WTC11 (cell line): ENCODE measurements at places on chromosomes 16 and 17. TPM values are rescaled to one million over a fixed set of nuclear protein-coding genes. Genes with fewer than 3 reads are reported as not detected.

GSPT1 gene
- 154 to 190 TPM (median 159 TPM) in 3 replicates for total RNA-seq

KRTAP1-5 gene
- total RNA-seq, result not detected in 3 replicates

INCA1 gene
- 0.61 to 1.1 TPM (median 1.1 TPM) in 3 replicates for total RNA-seq

HBA2 gene
- total RNA-seq, result 1.8 to 2.6 TPM (median 2.4 TPM) in 3 replicates

DPEP1 gene
- 13.6 to 26.5 TPM (median 24.7 TPM) in 3 replicates for total RNA-seq

SEC14L5 gene
- 2.1 to 2.4 TPM (median 2.3 TPM) in 3 replicates for total RNA-seq

SHPK gene
- total RNA-seq, result 29.0 to 29.3 TPM (median 29.2 TPM) in 3 replicates

KRT36 gene
- not detected in 3 replicates for total RNA-seq

AKAP10 gene
- total RNA-seq, result 29.9 to 33.6 TPM (median 33.2 TPM) in 3 replicates

GRCh38 chr17:61048376-61049106 lies 351.1 kb upstream of the TBX2 start:
- no peaks in the 10 kb centered on the region for H3K4me1 ChIP-seq
- H3K4me3 ChIP-seq, result no peak overlapping the region
- no peak for DNase-seq
- no peaks in the 10 kb centered on the region for H3K36me3 ChIP-seq

- DNase-seq, result no peak
- H3K27ac ChIP-seq, result peak overlapping the region; percentile 9; the same call in 1 of the 2 replicates
- peaks cover 40% of the 10 kb centered on the region for H3K36me3 ChIP-seq
- no peaks in the 10 kb centered on the region for H3K27me3 ChIP-seq
- H3K4me3 ChIP-seq, result no peak overlapping the region
- H3K4me1 ChIP-seq, result peaks cover 22% of the 10 kb centered on the region
Observed at GRCh38 chr17:67359960-67360791, 6.2 kb downstream of the PSMD12 start.

DNA sequence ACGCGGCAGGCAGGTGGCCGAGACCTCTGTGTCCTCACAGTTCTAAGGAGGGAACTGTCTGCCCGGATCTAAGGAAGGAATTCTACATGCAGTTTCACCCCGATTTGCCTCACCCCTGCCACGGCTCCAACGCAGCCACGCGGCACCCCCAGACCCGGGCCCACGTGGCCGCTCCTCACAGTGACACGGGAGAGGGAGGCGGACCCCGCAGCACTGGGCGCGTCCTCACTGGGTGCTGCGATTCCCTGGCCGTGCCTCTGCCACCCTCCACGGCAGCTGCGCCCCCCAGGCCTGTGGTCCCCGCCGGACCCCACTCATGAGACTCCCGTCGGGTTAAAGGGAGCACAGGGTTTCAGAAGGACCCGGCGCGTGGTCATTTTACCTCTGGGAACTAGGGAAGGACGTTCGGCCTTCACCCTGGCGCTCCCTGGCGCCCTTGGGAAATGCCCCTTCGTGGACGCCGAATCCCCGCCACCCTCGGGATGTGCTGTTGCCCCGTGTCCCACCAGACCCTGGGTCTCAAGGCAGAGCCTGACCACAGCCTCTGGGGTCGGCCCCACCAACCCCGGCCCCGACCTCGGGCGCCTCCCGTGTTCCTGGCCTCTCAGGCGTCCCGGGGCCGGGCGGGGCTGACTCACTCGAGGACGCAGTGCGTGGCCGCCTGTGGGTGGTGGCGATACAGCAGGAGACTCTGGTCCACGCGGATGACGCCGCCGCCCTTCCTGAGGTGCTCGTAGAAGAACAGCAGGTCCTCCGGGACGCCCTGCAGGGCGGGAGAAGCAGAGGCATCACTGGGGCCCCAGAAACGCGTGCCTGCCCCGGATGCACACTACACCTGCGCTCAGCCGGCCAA lies 118.8 kb upstream of the METRNL start:
- peaks cover 10% of the 10 kb centered on the region for H3K4me1 ChIP-seq
- no peak overlapping the region for H3K27ac ChIP-seq
- no peak for DNase-seq
- H3K36me3 ChIP-seq, result peaks cover 17% of the 10 kb centered on the region
- no peaks in the 10 kb centered on the region for H3K27me3 ChIP-seq

DNA sequence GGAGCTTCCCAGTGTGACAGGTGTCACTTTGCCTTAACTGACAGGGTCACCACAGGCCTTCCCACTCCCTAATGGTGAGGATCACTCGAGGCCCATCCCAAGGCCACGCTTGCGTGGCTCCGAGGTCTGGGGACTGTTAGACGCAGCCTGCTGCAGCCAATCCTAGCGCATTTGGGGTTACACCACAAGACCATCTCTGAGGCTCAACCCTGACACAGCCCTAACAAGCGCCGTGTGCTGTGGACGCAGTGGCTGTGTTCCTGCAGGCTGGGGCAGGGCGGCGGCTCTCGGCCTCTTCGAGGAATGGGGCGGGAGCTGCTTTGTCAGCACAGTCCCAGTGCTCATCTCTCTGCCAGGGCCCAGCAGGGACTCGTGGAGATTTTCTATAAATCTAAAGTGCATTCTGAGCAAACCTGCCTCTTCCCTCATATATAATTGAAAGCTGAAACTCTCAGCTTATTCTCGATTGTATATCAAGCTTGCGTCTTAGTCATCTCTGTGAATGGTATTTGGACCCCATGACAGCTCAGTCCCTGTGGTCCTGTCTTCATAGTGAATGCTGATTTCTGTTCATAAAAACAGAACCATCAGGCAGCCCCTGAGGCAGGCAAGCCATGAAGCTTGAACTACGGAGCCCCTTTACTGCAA lies 65.8 kb upstream of the CHMP6 start:
- peaks cover 44% of the 10 kb centered on the region for H3K27me3 ChIP-seq
- H3K4me1 ChIP-seq, result peaks cover 19% of the 10 kb centered on the region
- no peak overlapping the region for H3K4me3 ChIP-seq
- no peaks in the 10 kb centered on the region; the same call in 1 of the 2 replicates for H3K36me3 ChIP-seq

GRCh38 chr17:49101054-49101534 lies 31.5 kb upstream of the B4GALNT2 start:
- H3K27me3 ChIP-seq, result no peaks in the 10 kb centered on the region
- no peaks in the 10 kb centered on the region for H3K36me3 ChIP-seq
- H3K4me1 ChIP-seq, result peaks cover 2% of the 10 kb centered on the region
- DNase-seq, result no peak

- peaks cover 4% of the 10 kb centered on the region for H3K4me1 ChIP-seq
- DNase-seq, result no peak
- peaks cover 65% of the 10 kb centered on the region for H3K27me3 ChIP-seq
- H3K27ac ChIP-seq, result no peak overlapping the region
- no peak overlapping the region for H3K4me3 ChIP-seq
Observed at GRCh38 chr17:35521150-35521549, 16.3 kb downstream of the SLFN12L start.

DNA sequence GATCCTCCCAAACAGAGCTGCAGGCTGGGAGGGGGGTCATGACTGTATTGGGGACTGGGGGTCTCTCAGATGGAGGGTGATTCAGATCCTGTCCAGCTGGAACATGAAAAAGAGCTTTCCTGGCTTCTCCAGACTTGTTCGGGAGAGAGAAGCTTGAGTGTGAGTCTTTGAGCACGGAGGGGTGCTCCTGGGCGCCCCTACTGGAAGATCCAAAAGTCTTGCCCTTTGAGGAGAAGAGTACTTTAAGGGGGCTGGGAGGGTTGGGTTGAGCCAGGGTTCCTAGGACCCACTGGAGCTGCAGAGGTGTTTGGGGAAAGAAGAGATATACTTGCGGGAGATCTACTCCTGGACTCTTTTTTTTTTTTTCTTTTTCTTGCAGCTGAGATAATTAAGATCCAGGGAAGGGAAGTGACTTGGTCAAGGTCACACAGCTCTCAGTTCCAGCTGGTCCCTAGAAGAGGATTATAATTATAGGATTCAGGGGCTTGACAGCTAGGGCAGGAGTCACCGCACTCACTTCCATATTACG lies 8.4 kb downstream of the RARA start:
- H3K27me3 ChIP-seq, result peaks cover 22% of the 10 kb centered on the region
- peak overlapping the region; percentile 97; the same call in 1 of the 2 replicates for H3K27ac ChIP-seq
- peak; percentile 78 for DNase-seq
- no peaks in the 10 kb centered on the region for H3K36me3 ChIP-seq
- peak overlapping the region; percentile 90 for H3K4me3 ChIP-seq
- H3K4me1 ChIP-seq, result peaks cover 73% of the 10 kb centered on the region

DNA sequence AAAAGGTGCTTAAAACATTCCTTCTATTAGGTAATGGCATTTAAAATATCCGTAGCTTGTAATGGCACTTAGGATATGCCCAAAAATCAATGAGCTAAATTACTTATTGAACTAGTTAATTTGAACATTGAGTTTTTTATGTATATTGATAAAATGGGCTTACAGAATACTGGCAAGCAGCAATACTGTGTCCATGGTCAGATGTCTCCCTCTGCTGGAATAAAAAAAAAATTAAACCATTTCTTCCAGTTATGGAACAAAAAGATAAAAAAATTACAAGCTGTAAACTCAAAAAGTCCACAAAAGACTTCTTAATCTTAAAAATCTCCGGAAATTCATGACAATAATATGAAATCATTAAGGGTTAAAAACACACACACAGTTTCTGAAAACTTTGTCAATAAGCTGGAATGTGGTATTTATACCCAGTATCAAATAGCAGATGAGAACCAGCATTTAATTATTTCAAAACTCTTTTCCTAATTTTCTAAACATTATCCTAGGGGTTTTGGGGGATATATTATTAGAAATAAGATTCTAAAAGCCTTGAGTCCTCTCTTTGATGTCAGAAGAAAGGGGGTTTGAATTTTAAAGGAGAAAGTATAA lies 21.5 kb upstream of the PSMD7 start:
- H3K4me1 ChIP-seq, result peaks cover 21% of the 10 kb centered on the region
- no peak for DNase-seq
- no peak overlapping the region for H3K27ac ChIP-seq
- H3K27me3 ChIP-seq, result no peaks in the 10 kb centered on the region
- peaks cover 10% of the 10 kb centered on the region for H3K36me3 ChIP-seq
- no peak overlapping the region for H3K4me3 ChIP-seq

DNA sequence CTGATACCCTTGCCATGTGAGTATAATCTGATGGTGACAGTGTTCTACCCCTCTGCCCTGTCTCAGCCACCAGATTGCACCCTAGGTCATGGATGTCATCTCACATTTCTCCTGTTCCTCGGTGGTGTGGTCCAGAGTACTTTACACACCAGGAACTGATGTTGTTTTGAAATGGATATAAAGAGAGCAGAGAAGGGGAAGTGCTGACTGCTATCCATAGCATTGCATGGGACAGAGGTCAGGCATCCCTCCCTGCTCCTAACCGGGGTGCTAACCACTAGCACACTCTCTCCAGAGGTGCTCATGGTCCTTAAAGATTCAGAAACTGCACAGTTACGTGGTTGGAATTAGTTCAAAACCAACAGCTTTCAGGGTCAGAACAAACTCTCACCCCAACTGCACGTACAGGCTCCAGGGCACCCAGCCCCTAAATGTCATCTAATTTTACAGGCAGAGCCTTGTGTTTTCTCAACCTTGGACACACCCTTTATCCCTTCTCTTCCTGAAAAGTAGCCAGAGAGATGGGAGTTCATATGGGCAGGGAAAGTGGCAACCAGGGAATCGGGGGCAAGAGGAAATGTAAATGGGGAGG lies 16.3 kb downstream of the TTLL6 start:
- no peaks in the 10 kb centered on the region for H3K36me3 ChIP-seq
- no peaks in the 10 kb centered on the region for H3K27me3 ChIP-seq
- peaks cover 5% of the 10 kb centered on the region for H3K4me1 ChIP-seq
- H3K27ac ChIP-seq, result no peak overlapping the region
- no peak overlapping the region for H3K4me3 ChIP-seq

DNA sequence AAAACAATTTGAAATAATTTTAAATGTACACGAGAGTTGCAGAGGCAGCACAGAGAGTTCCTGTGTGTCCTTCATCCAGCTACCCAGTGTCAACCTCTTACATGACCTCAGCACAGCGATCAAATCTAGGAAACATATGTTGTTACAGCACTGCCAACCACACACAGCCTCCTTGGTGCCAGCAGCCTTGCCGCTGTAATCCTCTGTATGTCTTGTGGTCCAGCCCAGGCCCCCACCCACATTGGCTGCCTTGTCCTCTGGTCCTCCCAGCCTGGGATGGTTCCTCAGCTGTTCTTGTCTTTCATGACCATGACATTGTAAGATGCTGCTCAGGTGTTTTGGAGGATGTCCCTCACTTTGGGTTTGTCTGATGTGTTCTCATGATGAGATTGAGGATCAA lies 178.0 kb downstream of the RPTOR start:
- DNase-seq, result no peak
- H3K27ac ChIP-seq, result no peak overlapping the region
- H3K4me1 ChIP-seq, result peaks cover 21% of the 10 kb centered on the region
- no peak overlapping the region for H3K4me3 ChIP-seq

DNA sequence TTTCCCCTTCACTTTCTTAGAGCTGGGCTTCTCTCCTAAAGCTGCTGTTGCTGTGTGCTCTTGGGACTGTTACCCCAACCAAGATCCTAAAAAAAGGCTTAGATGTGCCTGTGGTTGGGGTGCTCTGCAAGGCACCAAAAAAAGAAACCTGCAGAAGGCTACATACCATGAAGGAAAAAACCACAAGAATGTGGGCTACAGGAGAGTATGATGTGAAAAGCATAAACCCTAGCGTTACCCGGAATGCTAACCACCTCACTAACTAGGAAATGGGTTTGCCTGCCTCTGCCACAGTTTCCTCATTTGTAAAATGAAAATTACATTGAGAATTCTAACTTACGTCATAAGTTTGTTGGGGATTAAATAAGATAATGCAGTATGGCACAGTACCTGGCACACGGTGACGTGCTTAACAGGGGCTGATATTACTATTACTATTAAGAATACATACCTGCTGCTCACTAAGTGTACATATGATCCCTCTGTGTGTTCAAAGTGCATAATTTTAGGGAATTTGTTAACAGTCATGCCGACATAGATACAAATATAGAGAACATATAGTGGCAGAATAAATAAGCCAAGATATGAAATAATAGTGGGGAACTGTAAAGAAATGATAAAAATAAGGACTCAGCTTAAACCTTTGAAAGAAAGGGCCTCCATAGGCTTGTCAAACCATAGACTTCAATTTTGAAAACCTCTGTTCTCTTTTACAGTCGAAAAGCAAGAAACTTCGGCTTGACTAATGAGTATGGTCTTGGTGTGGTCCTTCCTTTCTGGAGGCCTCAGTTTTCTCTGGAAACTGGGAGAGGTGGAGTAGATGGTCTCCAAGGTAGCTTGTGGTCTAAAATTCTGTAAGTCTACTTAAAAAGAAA lies 177.8 kb upstream of the TBX2 start:
- no peaks in the 10 kb centered on the region for H3K36me3 ChIP-seq
- H3K4me3 ChIP-seq, result no peak overlapping the region
- no peaks in the 10 kb centered on the region for H3K27me3 ChIP-seq
- peaks cover 21% of the 10 kb centered on the region for H3K4me1 ChIP-seq

DNA sequence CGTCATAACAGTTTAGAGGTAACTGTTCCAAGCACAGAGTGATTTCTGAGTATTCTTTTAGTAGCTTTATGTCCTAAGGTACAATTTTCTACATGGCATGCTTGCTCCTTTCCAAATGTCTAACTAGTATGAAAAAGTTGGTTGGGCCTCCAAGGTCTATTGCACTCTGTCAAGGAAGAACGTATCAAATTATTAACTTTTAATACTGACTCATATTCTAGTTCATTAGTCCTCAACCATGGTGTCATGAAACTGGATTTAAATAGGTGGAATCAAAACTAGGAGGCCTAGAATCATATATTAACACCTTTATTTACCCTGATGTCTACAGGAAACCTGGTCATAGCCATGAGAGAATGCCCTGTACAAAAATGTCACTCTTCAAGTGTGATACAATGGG lies 61.4 kb downstream of the STH start:
- peaks cover 38% of the 10 kb centered on the region for H3K4me1 ChIP-seq
- no peak for DNase-seq
- peaks cover 17% of the 10 kb centered on the region for H3K36me3 ChIP-seq
- H3K27ac ChIP-seq, result no peak overlapping the region
- no peak overlapping the region for H3K4me3 ChIP-seq
